ENCODE measurements at places on chromosomes 16 and 17.

DNA sequence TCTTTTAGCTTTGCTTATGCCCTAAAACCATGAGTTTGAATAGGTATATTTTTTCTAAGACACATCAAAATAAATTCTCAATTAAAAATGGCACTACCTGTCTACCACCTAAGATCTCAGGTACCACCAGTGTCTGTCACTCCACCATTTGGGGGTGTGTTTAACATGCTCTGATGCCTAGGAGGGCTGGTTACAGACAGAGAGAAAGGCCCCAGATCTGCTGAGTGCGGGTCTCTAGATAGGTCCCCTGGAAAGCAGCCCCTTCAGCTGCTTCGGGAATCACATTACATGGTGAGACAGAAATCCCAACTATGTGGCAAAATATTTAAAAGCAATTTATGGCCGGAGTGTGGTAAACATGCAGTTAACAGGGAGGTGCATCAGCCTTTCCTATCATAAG lies 653 bp upstream of the VAC14 start:
- DNase-seq, result no peak

DNA sequence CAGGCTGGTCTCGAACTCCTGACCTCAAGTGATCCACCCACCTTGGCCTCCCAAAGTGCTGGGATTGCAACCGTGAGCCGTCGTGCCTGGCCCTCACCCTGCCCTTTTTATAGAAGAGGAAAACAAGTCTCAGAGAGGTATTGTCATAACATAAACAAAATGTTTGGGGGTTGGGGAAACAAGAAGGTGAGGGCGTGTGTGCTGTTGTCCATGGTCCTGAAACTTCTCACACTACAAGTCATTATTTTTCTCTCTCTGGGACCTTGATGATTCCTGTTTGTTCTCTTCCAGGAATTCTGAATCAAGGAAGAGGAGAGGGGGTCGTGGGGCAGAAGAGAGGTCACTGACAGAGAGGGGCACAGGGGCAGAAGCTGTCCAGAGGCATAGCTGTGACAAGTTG lies 160.2 kb upstream of the LHX1 start:
- no peak for DNase-seq

DNA sequence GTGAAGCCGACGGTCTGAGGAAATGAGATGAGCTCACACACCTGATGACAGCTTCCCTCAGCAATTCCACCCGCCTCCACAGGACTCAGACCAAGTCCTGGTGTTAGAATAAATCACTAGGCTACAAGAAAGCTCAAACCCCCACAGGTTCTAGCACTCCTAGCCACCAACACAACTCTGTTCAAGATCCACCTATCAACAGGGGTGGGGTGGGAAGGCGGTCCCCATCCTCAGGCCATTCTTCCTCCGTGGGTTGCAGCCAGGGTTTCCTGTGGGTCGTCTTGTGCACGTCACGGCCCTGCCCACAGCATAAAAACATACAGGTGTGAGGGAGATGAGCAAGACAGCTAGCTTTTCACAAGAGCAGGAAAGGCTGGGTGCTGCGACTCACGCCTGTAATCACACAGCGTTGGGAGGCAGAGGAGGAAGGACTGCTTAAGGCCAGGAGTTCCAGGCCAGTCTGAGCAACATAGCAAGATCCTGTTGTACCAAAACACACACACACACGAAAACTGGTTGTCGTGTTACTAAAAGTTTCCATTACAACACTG lies 81.1 kb downstream of the ANKRD11 start:
- peak; percentile 43 for DNase-seq

GRCh38 chr17:74740173-74740572 lies 3.1 kb downstream of the RAB37 start:
- DNase-seq, result no peak

- DNase-seq, result no peak
Observed at GRCh38 chr16:649631-650030, 466 bp downstream of the WDR90 start.
